ENCODE measurements at places on chromosomes 5 and 9.
A peak's percentile ranks its signal among the peaks of the same experiment; 100 is the strongest.

- no peak for DNase-seq
Measured at GRCh38 chr5:54637654-54638053, 120.1 kb downstream of the SNX18 start.

DNA sequence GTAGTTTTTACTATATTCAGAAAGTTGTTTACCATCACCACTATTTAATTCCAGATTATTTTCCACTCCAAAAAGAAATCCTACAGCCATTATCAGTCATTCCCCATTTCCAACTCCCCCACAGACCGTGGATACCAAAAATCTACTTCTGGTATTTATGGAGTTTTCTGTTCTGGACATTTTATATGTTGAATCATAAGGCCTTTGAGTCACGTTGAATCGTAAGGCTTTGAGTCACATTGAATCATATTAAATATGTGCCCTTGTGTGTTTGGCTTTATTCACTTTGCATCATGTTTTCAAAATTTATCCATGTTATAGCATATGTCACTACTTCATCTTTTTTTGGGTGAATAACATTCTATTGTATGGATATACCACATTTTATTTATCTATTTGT lies 454.1 kb upstream of the NUDT12 start:
- no peak for DNase-seq

DNA sequence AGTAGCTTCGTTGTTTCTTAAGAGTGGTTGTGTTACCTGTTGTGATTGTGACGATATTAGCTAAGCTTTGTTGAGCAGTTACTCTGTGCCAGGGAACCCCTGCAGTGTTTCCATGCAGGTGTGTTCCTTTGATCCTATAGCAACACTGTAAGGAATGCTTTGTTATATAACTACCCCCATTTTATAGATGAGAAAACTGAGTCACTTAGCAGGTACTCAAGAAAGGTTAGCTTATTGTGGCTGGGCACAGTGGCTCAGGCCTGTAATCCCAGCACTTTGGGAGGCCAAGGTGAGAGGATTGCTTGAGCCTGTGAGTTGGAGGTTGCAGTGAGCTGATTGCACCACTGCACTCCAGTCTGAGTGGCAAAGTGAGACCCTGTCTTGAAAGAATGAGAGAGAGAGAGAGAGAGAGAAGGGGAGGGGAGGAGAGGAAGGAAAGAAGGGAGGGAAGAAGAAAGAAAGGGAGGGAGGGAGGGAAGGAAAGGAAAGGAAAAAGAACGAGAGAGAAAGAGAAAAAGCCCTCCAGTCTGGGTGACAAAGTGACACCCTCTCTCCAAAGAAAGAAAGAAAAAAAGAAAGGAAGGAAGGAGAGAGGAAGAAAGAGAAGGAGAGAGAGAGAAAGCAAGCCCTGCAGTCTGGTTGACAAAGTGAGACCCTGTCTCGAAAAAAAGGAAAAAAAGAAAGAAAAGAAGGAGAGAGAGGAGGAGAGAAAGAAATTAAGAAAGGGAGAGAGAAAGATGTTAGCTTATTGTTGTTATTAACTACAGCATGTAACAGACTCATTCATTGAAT lies 85.6 kb upstream of the RARS1 start:
- DNase-seq: no peak

GRCh38 chr9:110152704-110153374 lies 55.1 kb downstream of the C9orf152 start:
- DNase-seq: peak; percentile 24

- no peak for DNase-seq
Measured at GRCh38 chr9:134942788-134943184, 25.1 kb upstream of the FCN1 start.

DNA sequence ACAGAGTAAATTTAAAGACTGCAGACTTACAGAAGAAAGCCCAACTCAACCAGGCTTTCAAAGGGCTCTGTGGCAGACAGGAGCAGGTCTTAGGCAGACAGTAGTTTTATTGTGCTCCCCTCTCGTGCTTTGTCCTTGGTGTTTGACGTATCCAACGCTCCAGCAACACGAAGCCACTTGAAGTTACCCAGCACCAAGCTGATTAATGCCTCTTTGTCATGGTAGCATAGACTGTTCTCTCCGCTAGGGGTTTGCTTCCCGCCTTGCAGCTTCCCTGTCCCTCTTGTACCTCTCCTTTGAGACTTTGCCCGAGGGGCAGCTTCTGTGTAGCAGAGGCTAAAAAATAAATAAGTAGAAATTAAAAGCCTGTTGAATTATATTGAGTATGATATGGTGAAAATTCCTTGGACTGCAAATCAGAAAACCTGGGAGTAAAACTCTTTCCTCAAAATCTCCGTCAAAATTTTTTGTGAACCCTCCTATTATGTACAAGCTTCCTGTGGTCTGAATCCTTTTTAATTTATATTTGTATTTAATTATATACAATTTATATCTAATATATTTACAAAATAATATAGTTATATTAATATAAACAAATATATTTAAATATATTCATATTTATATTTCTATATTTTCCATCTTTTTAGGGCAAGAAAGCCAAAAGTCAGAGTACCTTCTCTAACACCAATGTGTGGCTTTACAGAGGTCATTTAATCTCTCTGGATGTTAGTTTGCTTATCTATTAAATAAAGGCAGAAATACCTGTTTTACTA lies 405.4 kb downstream of the DMAC1 start:
- no peak for DNase-seq

DNA sequence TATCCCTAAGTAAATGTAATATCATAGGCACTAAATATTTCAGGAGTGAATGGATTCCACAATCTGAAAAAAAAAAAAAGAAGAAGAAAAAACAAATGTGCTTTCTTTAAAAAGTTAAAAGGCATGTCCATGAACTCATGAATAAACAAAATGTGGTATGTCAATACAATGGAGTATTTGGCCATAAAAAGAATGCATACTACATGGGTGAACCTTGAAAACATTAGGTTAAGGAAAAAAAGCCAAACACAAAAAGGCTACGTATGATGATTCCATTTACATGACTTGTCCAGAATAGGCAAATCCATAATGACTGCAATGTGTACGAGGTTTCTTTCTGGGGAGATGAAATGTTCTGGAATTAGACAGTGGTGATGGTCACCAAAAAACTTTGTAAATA lies 45.3 kb downstream of the FNIP1 start:
- no peak for DNase-seq

DNA sequence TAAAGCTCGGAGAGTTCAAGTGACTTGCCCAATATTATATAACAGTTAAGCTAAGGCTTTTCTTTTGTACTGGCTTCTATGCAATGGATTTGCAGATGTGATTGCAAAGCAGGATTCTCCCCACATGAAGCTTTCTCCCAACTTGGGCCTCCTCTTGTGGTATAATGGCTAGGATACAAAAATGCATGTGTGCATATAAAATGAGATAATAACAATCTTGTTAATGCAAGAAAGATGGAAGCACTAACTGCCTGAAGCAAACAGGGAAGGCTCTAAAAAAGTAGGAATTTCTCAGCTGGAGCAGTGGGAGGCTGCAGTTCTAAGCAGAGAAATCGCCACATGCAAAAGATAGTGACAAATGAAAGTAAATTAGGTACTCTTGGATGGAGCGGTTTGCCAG lies 444.2 kb upstream of the RIOK2 start:
- DNase-seq: no peak

GRCh38 chr9:117697046-117697445 lies 7.2 kb upstream of the TLR4 start:
- no peak for DNase-seq

- DNase-seq: no peak
Measured at GRCh38 chr9:137486141-137486490, 27.0 kb upstream of the NSMF start.

DNA sequence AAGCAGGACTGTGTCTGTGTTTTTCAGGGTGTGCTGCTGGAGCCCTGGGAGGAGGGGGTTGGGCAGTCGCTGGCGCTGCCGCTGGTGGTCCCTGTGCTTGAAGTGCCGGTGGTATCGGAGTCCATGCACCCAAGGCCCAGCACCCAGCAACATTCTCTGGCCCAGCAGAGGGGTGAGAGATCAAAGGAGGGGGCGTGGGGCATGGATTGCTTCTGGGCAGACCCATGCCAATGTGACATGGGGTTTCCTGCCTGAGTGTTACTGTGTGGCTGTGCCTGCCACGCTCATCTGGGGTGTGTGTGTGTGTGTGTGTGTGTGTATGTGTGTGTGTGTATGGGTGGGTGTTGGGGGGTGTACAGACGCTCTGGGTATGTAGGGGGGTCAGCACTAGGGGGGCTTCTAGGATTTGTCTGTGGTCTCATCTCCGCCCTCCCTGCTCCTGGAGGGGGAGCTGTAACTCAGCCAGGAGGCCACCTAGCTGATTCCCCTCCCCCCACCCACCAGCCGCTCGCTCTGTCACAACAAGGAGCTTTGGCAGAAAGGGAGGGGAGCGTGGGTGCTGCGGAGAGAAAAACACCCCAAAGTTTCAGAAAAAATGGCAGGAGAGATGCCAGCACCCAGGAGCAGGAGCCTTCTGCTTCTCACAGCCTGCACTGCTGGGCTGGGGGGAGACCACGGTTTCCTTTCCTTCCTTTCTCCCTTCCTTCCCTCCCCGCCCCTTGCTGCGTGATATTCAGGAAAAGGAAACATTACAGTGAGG lies 35.9 kb upstream of the HSPA9 start:
- no peak for DNase-seq

- DNase-seq: peak; percentile 13
Measured at GRCh38 chr5:8756498-8757084, 789.3 kb downstream of the SEMA5A start.

GRCh38 chr9:91332546-91333231 lies 29.0 kb downstream of the AUH start:
- DNase-seq: no peak

DNA sequence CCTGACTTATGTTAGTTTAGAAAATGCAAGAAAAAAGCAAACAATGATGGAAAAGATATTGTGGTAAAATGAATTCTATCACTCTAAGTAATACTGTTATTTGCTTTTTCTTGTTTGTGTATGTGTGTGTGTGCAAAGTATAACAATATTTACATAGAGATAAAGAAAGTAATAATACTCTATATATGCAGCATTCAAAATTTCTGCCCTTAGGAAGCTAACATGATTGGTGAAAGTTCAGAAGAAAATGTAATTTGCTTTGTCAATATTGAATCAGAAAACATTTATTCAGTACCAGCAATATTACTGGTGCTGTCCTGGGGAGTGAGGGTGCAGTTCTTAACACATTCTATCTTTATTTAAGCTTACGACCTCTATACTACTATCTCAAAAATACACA lies 12.9 kb upstream of the PRDM9 start:
- DNase-seq: no peak

DNA sequence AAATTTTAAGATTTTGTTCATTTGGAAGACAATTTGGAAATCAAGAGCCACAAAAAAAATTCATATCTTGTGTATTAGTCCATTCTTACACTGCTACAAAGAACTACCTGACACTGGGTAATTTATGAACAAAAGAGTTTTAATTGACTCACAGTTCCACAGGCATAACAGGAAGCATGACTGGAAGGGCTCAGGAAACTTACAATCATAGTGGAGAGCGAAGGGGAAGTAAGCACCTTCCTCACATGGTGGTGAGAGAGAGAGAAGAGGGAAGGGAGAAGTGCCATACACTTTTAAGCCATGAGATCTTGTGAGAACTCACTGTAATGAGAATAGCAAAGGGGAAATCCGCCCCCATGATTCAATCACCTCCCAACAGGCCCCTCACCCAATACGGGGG lies 274.4 kb downstream of the KCNN2 start:
- DNase-seq: no peak

GRCh38 chr5:90741022-90741564 lies 182.5 kb downstream of the ADGRV1 start:
- DNase-seq: no peak

DNA sequence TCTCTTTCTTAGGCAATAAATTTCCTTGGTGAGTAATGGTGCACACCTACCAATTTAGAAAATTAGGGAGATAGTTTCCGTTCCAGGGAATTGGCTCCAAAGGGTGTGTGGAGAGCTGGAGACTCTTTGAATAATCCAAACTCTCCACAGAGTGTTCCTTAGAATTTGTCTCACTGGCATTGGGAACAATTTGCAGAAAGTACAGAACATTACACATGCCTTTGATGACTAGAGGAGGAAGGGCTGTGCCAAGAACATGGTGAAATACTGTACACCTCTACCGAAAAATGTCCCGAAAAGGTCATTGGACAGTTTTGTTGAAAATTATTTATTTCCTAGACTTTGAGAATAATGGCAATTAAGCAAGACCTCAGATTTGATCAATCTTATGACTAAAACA lies 214.2 kb upstream of the MPDZ start:
- no peak for DNase-seq

GRCh38 chr9:104987743-104988142 lies 59.8 kb upstream of the ABCA1 start:
- no peak for DNase-seq

GRCh38 chr9:111712369-111712768 lies 51.0 kb downstream of the GNG10 start:
- no peak for DNase-seq

DNA sequence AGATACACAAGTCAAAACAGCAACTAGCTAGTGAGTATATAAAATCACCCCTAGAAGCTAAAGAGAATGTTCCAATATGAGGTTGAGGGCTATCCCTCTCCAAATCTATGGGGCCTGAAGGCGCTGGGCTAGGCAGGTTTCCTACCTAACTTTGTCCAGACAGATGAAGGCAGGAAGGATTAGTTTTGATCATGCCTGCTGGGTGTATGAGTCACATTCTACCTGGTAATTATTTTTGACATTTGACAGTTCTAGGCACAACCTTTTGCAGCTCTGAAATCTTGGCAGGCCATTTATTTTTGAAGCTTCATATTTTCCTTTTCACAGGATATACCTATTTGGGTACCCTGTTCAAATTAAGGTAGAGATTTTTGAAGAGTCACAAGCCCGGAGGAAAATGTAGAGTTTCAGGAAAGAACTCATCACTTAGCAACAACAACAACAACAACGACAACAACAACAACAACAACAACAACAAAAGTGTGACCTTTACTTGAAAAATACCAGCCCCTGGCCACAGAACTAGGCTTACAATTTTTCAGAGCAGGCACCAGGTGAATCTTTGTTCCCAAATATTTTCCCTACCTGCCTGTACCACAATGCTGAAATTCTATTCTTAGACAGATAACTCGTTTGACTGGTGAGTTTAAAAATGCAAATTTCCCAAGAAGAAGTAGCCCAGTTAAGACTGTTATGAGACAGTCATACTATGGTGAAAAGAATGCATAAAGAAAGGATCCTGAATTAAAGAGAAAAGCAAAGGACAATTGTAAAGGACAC lies 175.5 kb upstream of the TUT7 start:
- DNase-seq: no peak

DNA sequence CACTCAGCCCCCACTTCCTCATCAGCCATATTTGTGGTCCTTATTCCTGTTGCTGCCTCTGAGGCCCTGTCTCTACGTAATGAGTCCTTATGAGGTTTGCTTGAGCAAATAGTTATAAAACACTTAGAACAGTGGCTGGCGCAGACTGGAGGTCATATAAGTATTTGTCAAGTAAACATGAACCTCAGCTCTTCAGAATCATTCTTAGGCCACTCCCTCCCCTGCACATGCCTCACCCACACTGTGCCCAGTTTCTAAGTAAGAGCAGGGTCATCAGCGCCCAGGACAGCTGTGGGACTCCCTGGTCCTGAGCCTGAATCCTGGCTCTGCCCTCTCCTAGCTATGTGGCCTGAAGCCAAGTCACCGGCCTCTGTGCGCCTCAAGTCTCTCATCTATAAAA lies 4.0 kb downstream of the ST6GALNAC4 start:
- DNase-seq: peak; percentile 81

- DNase-seq: no peak
Measured at GRCh38 chr5:150158170-150158949, 2.7 kb upstream of the PDGFRB start.

All from NCI-H510A (cell line).